Astrocyte (in vitro differentiated cells and primary cell): ENCODE measurements at places on chromosomes 3 and 15. TPM values are rescaled to one million over a fixed set of nuclear protein-coding genes. Genes with fewer than 3 reads are reported as not detected.

GRCh38 chr3:196788528-196788927 is 48.9 kb downstream of the PAK2 start:
- H3K4me1 ChIP-seq = peaks cover 15% of the 10 kb centered on the region
- no peak for DNase-seq
- no peaks in the 10 kb centered on the region for H3K36me3 ChIP-seq
- H3K4me3 ChIP-seq = no peak overlapping the region

- no peaks in the 10 kb centered on the region for H3K36me3 ChIP-seq
- no peak for DNase-seq
- no peak overlapping the region for H3K27ac ChIP-seq
- no peaks in the 10 kb centered on the region for H3K27me3 ChIP-seq
- no peaks in the 10 kb centered on the region for H3K4me1 ChIP-seq
These were observed 176.4 kb upstream of the MDFIC2 start for GRCh38 chr3:70488816-70489215.

DNA sequence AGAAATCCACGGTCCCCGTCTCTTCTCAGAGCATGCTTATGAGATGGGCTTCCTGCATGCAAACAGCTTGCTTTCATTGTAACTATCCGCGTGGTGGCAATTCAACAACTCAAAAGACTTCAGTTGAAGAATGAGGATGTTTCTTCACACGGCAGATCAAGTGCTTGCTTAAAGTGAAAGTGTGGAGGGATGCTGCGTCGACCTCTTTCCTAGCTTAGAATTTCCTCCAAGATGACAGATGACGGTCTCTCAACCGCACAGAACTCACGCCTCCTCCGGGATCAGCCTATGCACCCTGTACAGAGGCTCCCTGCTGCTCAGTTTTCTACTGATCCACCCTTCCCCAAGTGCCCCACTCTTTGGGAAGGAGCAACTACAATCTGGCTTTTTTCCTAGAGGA is 47.8 kb downstream of the PCSK6 start:
- H3K4me1 ChIP-seq = peaks cover 7% of the 10 kb centered on the region
- no peak for DNase-seq
- H3K36me3 ChIP-seq = no peaks in the 10 kb centered on the region
- no peak overlapping the region for H3K4me3 ChIP-seq
- H3K27ac ChIP-seq = no peak overlapping the region
- peaks cover 2% of the 10 kb centered on the region for H3K27me3 ChIP-seq

DNA sequence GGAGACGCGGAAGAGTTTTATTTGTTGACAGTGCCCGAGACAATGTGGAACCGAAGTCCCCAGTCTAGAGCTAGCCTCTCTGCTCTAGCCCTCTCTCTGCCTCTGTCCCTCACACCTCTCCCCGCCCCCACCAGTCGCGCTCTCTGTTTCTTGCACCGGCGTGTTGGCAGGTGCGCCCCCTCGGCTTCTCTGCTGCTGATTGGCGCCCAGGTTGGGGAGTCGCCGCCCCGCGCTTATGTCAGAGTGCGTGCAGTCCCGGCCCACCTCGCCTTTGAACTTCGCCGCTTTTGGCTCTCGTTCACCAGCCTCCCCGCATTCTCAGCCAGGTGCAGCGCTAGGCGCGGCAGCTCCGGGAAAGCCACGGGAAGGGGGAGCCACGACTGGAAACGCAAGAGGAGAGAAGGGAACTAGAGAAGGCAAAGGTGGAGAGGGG is at the start of gene SOX14:
Gene SOX14, plus strand, starts transcription at position 315 of the 433 bp plus-strand sequence. CDS start 470 bp downstream, outside the sequence.
- H3K36me3 ChIP-seq = no peaks in the 10 kb centered on the region
- H3K4me3 ChIP-seq = no peak within 1 kb of the TSS
- H3K4me1 ChIP-seq = no peaks in the 10 kb centered on the region
- H3K27me3 ChIP-seq = peaks cover 85% of the 10 kb centered on the region

The NANOGP8 gene
- not detected in 2 replicates for total RNA-seq

- H3K4me3 ChIP-seq = no peak overlapping the region
- no peaks in the 10 kb centered on the region for H3K36me3 ChIP-seq
- H3K27me3 ChIP-seq = no peaks in the 10 kb centered on the region
- peak; percentile 27 for DNase-seq
These were observed 35.4 kb downstream of the LIPC start for GRCh38 chr15:58467121-58467721.

The FOXL2 gene
- 3.7 and 4.5 TPM in 2 replicates for total RNA-seq

DNA sequence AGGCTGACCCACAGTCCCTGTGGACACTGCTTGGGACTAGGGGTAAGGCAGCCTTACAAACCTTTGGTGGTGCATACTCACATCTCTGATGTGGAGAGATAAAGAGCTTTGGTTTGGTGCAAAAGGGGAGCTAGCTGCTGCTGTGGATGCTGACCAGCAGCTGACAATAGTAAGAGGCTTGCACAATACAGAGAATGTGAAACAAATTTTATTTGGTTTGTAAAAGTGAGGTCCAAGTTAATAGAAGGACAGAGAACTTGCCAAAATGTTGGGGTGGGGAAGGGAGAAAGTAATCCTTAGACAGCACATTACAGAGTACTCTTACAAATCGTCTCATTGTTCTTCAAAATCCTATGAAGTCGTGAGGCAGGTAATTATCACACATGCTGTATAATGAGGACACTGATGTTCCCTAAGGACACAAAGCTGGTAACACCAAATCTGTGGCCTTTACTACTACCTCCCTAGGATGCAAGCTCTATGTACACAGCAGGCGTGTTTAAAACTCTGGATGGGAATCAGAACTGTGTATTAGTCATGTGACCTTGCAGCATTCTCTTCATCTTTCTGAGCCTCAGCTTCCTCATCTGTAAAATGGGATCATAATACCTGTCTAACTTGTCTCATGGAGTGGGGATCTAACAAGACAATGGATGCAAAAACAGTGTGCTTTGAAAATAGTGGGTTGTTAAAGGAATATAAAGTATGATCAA is 21.6 kb downstream of the ARHGAP31 start:
- no peak overlapping the region for H3K4me3 ChIP-seq
- H3K36me3 ChIP-seq = peaks cover 11% of the 10 kb centered on the region
- no peak for DNase-seq
- peaks cover 25% of the 10 kb centered on the region for H3K4me1 ChIP-seq

GRCh38 chr3:188037195-188037718 is 116.7 kb upstream of the LPP start:
- no peaks in the 10 kb centered on the region for H3K27me3 ChIP-seq
- H3K4me1 ChIP-seq = peaks cover 7% of the 10 kb centered on the region
- H3K36me3 ChIP-seq = no peaks in the 10 kb centered on the region

- H3K27ac ChIP-seq = no peak overlapping the region
- no peaks in the 10 kb centered on the region for H3K27me3 ChIP-seq
- no peak for DNase-seq
- H3K4me3 ChIP-seq = no peak overlapping the region
- no peaks in the 10 kb centered on the region for H3K36me3 ChIP-seq
- no peaks in the 10 kb centered on the region for H3K4me1 ChIP-seq
These were observed 92.8 kb downstream of the ZNF280D start for GRCh38 chr15:56640549-56640948.

GRCh38 chr3:15724446-15724845 is 73.3 kb downstream of the ANKRD28 start:
- H3K4me1 ChIP-seq = peaks cover 3% of the 10 kb centered on the region
- DNase-seq = no peak
- no peak overlapping the region for H3K4me3 ChIP-seq
- peaks cover 51% of the 10 kb centered on the region for H3K36me3 ChIP-seq
- no peaks in the 10 kb centered on the region for H3K27me3 ChIP-seq
- no peak overlapping the region for H3K27ac ChIP-seq

The PRSS50 gene
- total RNA-seq = not detected in 2 replicates

DNA sequence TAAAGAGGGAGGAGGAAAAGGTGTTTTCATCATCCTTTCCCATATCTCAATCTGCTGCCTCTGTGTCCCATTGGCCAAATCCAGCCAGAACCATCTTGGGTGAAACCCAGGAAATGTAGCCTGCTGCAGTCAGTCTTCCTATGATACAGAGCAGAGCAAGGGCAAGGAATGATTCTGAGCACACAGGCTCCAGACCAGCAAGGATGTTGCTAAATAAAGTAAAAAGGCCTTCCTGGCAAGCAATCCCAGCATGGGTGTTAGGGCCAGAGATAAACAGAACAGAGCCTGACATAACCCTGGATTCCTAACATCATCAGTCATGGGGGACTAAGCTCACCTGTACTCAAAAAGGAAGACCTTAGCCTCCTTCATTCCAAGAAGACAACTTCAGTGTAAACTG is 90.7 kb upstream of the AGTR1 start:
- no peak overlapping the region for H3K27ac ChIP-seq
- no peaks in the 10 kb centered on the region for H3K4me1 ChIP-seq
- no peak overlapping the region for H3K4me3 ChIP-seq
- H3K27me3 ChIP-seq = no peaks in the 10 kb centered on the region
- H3K36me3 ChIP-seq = no peaks in the 10 kb centered on the region
- no peak for DNase-seq

GRCh38 chr3:156519758-156520162 is 35.2 kb downstream of the SSR3 start:
- H3K36me3 ChIP-seq = no peaks in the 10 kb centered on the region
- H3K27me3 ChIP-seq = no peaks in the 10 kb centered on the region
- no peak overlapping the region for H3K4me3 ChIP-seq
- H3K27ac ChIP-seq = no peak overlapping the region
- H3K4me1 ChIP-seq = no peaks in the 10 kb centered on the region
- no peak for DNase-seq

GRCh38 chr3:42176242-42177034 is 85.3 kb downstream of the TRAK1 start:
- no peak overlapping the region for H3K27ac ChIP-seq
- no peaks in the 10 kb centered on the region for H3K27me3 ChIP-seq
- H3K4me3 ChIP-seq = no peak overlapping the region
- peaks cover 11% of the 10 kb centered on the region for H3K4me1 ChIP-seq

- H3K4me1 ChIP-seq = peaks cover 19% of the 10 kb centered on the region
- no peak overlapping the region for H3K27ac ChIP-seq
- DNase-seq = no peak
- H3K36me3 ChIP-seq = peaks cover 20% of the 10 kb centered on the region
- no peak overlapping the region for H3K4me3 ChIP-seq
These were observed 572.6 kb downstream of the FOXP1 start for GRCh38 chr3:71010726-71011455.

DNA sequence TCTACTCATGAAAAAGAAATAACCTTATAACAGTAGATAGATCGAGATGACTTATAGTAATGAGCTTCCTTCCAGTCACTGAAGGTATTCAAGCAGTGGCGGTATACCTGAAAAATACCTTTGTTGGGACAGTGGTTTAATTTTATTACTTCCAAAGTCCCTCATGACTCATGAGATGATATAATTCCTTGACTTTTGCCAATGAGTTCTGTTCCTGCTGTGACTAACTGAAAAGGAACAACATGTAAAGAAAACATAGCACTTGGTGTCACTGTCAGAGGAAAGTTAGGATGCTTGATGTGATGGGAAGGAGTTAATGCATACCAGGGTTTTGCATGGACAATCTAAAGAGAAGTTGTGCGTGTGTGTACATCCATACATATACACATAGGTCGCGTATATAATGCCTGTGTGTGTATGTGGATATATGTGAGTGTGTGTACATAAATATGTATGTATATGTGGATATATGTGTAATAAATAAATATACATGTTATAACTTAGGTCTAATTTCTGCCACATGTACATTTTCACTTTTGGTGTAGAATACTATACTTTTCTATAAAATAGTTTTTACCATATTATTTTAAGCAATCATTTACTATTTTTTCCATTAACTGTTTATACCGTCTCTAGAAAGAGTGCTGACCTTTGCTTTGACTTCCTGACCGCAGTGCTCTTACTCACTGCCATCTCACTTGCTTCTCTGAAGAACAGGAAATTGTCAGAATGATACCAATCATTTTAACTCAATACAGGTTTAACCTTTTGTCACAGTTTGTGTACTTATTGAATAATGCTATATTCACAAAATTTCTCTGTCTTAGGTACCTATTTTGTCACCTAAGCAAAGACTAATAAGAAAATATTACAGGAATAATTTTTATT is 12.6 kb upstream of the PAK2 start:
- H3K4me1 ChIP-seq = peaks cover 10% of the 10 kb centered on the region
- no peaks in the 10 kb centered on the region for H3K27me3 ChIP-seq
- H3K4me3 ChIP-seq = no peak overlapping the region
- DNase-seq = peak; percentile 18
